Neural crest cell (in vitro differentiated cells): ENCODE measurements at places on chromosomes 2 and 18. TPM values are rescaled to one million over a fixed set of nuclear protein-coding genes. Genes with fewer than 3 reads are reported as not detected.

The STRN gene
- 26.4 and 27.2 TPM in 2 replicates for total RNA-seq

The UGT1A5 gene
- not detected in 2 replicates for total RNA-seq

The EN1 gene
- 12.6 and 13.9 TPM in 2 replicates for total RNA-seq

The BOLL gene
- total RNA-seq = not detected in 2 replicates

The FAP gene
- 0.50 TPM in 1 of 2 replicates, not detected in the other for total RNA-seq

The RAPGEF4 gene
- 1.7 TPM in 2 replicates for total RNA-seq

The TMEM169 gene
- total RNA-seq = 29.7 and 34.8 TPM in 2 replicates

The GALNT5 gene
- 0.12 and 0.20 TPM in 2 replicates for total RNA-seq

The PKP4 gene
- total RNA-seq = 42.7 and 52.7 TPM in 2 replicates

The SLC25A52 gene
- not detected in 2 replicates for total RNA-seq

The FARSB gene
- 38.7 and 39.9 TPM in 2 replicates for total RNA-seq

DNA sequence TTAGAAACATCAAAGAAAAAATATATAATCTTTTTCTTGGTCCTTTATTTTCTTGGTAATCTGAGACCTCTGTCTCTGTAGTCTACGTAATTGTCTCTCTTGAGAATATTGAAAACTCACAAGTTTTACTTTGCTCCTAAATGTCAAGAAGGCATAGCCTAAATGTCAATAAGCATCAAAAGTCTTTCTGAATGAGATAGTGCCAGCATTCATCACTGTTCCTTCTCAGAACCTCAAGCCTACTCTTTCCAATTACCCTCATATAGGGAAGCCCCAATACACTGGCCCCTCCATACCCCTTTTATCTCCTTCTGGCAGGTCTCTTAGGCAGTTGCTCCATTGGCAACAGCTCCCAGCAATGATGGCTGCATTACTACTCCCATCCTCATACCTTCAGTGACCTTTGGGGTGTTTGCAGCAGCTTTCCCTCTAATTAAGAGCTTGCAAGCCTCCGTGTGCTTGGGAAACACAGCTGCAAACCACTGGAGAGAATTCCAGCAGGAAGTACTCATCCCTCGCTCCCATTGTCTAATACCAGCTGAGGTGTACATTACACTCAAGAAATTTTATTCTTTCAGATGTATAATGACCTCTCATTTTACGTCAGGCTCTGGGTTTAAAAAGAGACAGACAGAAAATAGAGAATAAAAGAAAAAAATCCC is 95.8 kb downstream of the KYNU start:
- no peak for DNase-seq
- no peak overlapping the region for H3K27ac ChIP-seq
- no peaks in the 10 kb centered on the region for H3K36me3 ChIP-seq
- H3K4me1 ChIP-seq = peaks cover 7% of the 10 kb centered on the region

DNA sequence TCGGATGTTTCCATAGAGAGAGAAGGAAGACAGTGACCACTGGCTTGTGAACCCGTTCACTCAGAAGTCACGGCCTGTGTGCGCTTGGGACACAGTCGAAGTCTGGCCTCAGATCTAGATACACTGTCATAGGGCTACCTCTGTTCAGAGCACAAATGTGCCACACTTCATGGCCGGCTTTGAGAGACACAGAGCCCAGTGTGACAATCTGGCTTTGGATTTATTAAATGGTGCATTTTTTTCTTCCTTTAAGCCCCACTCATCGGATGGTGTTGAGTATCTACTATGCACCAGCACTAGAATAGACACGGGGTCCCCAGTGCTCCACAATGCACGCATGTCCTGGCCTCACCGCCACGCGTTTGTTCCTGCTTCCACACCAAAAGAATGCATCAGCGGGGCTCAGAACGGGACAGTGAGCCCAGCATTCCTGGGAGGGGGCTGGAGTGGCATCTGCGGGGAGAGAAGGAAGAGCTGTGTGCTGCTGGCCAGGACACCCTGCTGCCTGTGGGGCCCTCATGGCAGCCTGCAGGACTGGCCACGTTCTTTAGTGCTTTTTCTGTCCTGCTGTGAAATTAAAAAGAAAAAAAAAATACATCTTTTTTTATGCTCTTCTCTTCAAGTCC is 738.9 kb upstream of the SALL3 start:
- no peak overlapping the region for H3K27ac ChIP-seq
- DNase-seq = no peak
- peak overlapping the region; percentile 41 for H3K4me3 ChIP-seq

- DNase-seq = no peak
- no peaks in the 10 kb centered on the region for H3K4me1 ChIP-seq
- H3K4me3 ChIP-seq = no peak overlapping the region
- no peaks in the 10 kb centered on the region for H3K36me3 ChIP-seq
Observed at GRCh38 chr18:45163871-45164270, 451.4 kb upstream of the SLC14A2 start.

GRCh38 chr2:84201158-84201557 is 257.9 kb downstream of the SUCLG1 start:
- DNase-seq = no peak
- H3K36me3 ChIP-seq = no peaks in the 10 kb centered on the region
- H3K4me1 ChIP-seq = no peaks in the 10 kb centered on the region
- no peaks in the 10 kb centered on the region for H3K27me3 ChIP-seq

DNA sequence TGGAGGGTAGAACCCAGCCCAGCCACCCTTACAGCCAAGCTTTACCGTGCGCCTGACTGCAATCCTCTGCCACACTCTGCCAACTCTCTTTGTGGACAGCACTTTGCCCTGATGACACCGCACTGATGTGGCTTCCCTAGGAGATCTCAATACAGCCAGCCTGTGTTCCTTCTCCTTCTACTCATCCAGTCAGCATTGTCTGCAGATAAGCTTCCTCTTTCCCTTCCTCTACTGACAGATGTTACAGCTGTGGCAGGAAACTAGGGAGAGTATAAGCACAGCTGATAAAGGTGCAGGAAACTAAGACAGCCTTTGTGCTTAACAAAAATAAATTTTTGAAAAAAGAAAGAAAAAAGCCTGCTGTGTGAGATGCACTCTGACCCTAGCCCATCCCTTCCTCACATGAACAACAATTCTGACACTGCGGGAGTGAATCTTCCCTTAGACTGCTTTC is 25.0 kb downstream of the CEP68 start:
- no peaks in the 10 kb centered on the region for H3K27me3 ChIP-seq
- DNase-seq = no peak
- no peak overlapping the region for H3K4me3 ChIP-seq
- H3K4me1 ChIP-seq = no peaks in the 10 kb centered on the region
- peaks cover 21% of the 10 kb centered on the region for H3K36me3 ChIP-seq
- H3K27ac ChIP-seq = peak overlapping the region; percentile 62

- no peaks in the 10 kb centered on the region for H3K27me3 ChIP-seq
- DNase-seq = no peak
- peaks cover 5% of the 10 kb centered on the region for H3K4me1 ChIP-seq
- H3K27ac ChIP-seq = no peak overlapping the region
- no peak overlapping the region for H3K4me3 ChIP-seq
Observed at GRCh38 chr2:17791121-17791816, 25.0 kb upstream of the MSGN1 start.

- no peaks in the 10 kb centered on the region for H3K4me1 ChIP-seq
- H3K27me3 ChIP-seq = no peaks in the 10 kb centered on the region
- no peaks in the 10 kb centered on the region for H3K36me3 ChIP-seq
- no peak overlapping the region for H3K4me3 ChIP-seq
Observed at GRCh38 chr2:225865468-225865867, 466.0 kb downstream of the NYAP2 start.

- no peak overlapping the region for H3K4me3 ChIP-seq
- peaks cover 9% of the 10 kb centered on the region for H3K4me1 ChIP-seq
- no peak for DNase-seq
- no peaks in the 10 kb centered on the region for H3K27me3 ChIP-seq
- peaks cover 3% of the 10 kb centered on the region for H3K36me3 ChIP-seq
Observed at GRCh38 chr18:64116571-64117175, 32.2 kb downstream of the LINC00305 start.

DNA sequence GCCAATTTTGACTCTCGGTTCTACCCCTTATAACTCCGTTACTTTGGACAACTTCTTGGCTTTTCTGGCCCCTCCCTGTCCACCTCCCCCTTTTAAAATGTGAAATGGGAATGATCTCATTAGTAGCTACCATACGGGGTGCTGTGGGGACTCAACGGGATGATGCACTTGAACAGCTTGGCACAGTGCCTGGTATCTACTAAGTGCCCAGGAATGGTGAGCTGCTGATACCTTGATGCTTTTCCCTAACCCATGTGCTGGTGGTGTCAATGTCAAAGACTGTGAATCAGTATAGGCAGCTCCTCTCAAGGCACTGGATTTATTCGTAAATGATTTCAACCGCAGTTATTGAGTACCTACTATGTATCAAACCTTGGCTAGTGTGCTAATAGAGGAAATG is 204.2 kb downstream of the LOXHD1 start:
- no peaks in the 10 kb centered on the region for H3K27me3 ChIP-seq
- DNase-seq = no peak
- H3K36me3 ChIP-seq = peaks cover 27% of the 10 kb centered on the region
- H3K4me1 ChIP-seq = no peaks in the 10 kb centered on the region

DNA sequence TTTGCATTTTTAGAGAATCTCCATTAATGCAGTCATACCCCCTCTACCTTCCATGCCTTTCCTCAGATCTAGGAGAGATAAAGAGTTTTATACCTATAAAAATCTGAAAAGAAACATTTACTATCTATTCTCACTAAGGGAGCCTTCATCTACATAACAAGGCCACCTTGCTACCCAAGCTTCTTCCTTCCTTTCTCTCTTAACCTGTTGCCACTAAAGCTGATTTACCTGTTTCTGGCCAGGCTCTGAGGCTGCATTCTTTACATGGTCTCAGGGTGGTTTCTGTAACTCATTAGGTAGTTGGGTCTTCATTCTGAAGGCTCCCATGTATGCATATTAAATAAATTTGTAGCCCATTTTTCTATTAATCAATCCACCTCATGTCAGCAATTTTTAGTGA is 391.6 kb downstream of the DLGAP1 start:
- H3K4me3 ChIP-seq = no peak overlapping the region
- H3K4me1 ChIP-seq = no peaks in the 10 kb centered on the region
- peaks cover 30% of the 10 kb centered on the region for H3K36me3 ChIP-seq

DNA sequence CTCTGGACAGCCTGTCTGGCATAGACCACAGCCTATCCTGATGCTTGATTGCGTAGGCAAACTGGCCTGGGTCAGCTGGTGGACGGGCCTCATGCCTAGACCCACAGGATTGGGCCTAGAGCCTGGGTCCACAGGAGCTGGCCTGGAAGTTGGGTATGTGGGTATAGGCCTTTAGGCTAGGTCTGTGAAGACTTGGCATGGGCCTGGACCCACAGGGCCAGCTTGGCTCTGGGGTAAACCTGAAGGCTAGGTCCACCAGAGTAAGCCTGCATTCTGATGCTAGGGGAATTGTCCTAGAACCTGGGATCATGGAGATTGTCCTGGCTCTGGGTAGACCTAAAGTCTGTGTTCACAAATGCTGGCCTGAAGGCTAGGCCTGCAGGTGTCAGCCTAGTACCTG is 1293.7 kb downstream of the CNTNAP5 start:
- no peaks in the 10 kb centered on the region for H3K4me1 ChIP-seq
- no peak overlapping the region for H3K27ac ChIP-seq
- no peak for DNase-seq
- H3K36me3 ChIP-seq = no peaks in the 10 kb centered on the region
- H3K4me3 ChIP-seq = no peak overlapping the region
- no peaks in the 10 kb centered on the region for H3K27me3 ChIP-seq

- peaks cover 49% of the 10 kb centered on the region for H3K4me1 ChIP-seq
- H3K27ac ChIP-seq = no peak within 1 kb of the TSS
- H3K27me3 ChIP-seq = peaks cover 79% of the 10 kb centered on the region
- H3K4me3 ChIP-seq = peak within 1 kb of the TSS; percentile 68
- H3K36me3 ChIP-seq = peaks cover 5% of the 10 kb centered on the region
- no peak for DNase-seq
Observed at GRCh38 chr18:78979730-78980278, at the start of gene SALL3. Gene SALL3 (plus strand): TSS chr18:78979818. CDS start chr18:78980275, 457 bp downstream.

DNA sequence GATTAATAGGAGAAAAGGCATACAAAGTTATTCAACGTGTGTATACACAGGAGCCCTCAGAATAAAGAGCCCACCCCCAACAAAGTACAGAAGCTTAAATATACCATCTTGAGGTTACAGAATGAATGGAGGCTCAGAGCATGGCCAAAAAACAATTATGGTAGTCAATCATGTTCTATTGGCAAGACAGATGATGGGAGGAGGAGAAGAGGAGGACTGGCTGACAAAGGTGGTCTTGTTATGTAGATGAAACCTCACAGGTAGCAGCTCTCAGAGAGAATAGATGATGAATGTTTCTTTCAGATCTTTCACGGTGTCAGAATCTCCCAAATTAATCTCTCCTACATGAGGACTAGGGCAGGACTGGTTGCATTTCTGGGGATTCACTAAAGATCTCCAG is 66.0 kb downstream of the ARL4C start:
- no peak for DNase-seq
- peak overlapping the region; percentile 21 for H3K27ac ChIP-seq
- no peak overlapping the region for H3K4me3 ChIP-seq
- H3K27me3 ChIP-seq = no peaks in the 10 kb centered on the region
- H3K4me1 ChIP-seq = peaks cover 25% of the 10 kb centered on the region
- H3K36me3 ChIP-seq = no peaks in the 10 kb centered on the region
